ENCODE measurements at places on chromosomes 13 and 19. TPM values are rescaled to one million over a fixed set of nuclear protein-coding genes. Genes with fewer than 3 reads are reported as not detected.

DNA sequence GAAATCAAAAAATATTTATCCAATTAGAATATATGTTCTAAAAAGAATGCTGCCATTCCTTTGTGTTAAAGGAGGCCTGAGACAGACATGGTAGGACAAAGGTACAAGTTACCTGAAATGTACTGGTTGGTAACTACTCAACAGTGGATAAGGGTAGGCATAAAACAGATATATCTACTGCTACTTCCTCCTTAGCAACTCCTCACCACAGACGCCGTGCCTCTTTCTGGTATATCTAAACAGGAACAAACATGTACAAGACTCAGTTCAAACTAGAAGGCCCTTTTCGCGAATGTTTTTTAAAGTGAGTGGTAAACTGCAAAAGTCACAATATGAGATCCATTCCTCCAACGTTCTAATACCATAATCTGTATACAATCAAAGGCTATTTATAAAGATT lies 86.9 kb downstream of the TBC1D4 start:
- DNase-seq = no peak

- DNase-seq = peak; percentile 66
Measured at GRCh38 chr19:39514840-39515550, at the start of gene SELENOV. SELENOV (plus strand) TSS chr19:39515139; CDS start chr19:39515213, 74 bp downstream.

The TGDS gene
- 13.3 TPM for total RNA-seq

DNA sequence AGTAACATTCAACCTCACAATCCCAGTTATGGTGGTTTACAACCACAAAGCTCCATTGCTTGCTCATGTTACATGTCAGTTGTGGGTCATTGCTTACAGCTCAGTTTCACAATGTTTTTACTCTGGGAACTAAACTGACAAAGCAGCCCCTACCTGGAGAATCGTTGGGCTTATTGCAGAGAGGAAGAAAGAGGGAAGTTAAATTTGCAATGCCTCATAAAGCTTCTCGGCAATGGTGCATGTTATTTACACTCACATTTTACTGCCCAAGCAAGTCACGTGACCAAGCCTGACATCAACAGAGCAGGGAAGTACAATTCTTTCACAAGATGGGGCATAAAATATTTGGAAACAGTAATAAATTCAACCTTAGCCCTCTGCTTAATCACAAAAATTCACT lies 441.6 kb downstream of the TDRD3 start:
- no peak for DNase-seq

- peak; percentile 66 for DNase-seq
Measured at GRCh38 chr19:18648973-18649315, 12.1 kb downstream of the KLHL26 start.

GRCh38 chr13:42699912-42700311 lies 81.5 kb upstream of the FAM216B start:
- DNase-seq = no peak

- peak; percentile 23 for DNase-seq
Measured at GRCh38 chr19:8697671-8698432, 743 bp downstream of the ACTL9 start.

GRCh38 chr19:18493440-18494266 lies 28.2 kb downstream of the ELL start:
- DNase-seq = peak; percentile 71

GRCh38 chr13:50529154-50529882 lies 314.2 kb downstream of the DLEU7 start:
- DNase-seq = peak; percentile 93

The ANKRD24 gene
- 0.72 TPM for total RNA-seq

- DNase-seq = no peak
Measured at GRCh38 chr19:41872775-41873647, 4.1 kb upstream of the CD79A start.

The ATXN8OS gene
- total RNA-seq = not detected

The APOC4 gene
- not detected for total RNA-seq

The LRRC63 gene
- not detected for total RNA-seq

The IQCN gene
- total RNA-seq = 3.5 TPM

GRCh38 chr13:31947105-31947504 lies 84.5 kb upstream of the FRY start:
- no peak for DNase-seq

The ARMC6 gene
- 30.9 TPM for total RNA-seq

- DNase-seq = no peak
Measured at GRCh38 chr13:68998056-68998455, 1109.6 kb upstream of the ATXN8OS start.

The SYNGR4 gene
- not detected for total RNA-seq

DNA sequence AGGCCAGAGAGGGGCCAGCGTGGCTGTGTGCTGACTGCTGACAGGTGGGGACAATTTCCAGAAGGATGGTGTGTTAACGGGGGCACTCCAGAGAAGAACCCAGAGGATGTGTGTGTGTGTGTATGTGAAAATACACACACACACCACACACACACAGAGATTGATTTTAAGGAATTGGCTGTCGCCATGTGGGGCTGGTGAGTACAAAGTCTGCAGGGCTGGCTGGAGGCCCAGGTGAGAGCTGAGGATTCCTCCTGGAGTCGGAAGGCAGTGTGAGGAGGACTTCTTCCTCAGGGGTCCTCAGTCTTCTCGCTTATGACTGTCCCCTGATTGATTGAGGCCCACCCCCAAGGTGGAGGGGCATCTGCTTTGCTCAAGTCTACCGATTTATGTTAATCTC lies 7.6 kb upstream of the GJB6 start:
- no peak for DNase-seq

GRCh38 chr13:91155512-91156114 lies 191.9 kb upstream of the MIR17HG start:
- DNase-seq = no peak

The TNFSF9 gene
- 12.7 TPM for total RNA-seq

DNA sequence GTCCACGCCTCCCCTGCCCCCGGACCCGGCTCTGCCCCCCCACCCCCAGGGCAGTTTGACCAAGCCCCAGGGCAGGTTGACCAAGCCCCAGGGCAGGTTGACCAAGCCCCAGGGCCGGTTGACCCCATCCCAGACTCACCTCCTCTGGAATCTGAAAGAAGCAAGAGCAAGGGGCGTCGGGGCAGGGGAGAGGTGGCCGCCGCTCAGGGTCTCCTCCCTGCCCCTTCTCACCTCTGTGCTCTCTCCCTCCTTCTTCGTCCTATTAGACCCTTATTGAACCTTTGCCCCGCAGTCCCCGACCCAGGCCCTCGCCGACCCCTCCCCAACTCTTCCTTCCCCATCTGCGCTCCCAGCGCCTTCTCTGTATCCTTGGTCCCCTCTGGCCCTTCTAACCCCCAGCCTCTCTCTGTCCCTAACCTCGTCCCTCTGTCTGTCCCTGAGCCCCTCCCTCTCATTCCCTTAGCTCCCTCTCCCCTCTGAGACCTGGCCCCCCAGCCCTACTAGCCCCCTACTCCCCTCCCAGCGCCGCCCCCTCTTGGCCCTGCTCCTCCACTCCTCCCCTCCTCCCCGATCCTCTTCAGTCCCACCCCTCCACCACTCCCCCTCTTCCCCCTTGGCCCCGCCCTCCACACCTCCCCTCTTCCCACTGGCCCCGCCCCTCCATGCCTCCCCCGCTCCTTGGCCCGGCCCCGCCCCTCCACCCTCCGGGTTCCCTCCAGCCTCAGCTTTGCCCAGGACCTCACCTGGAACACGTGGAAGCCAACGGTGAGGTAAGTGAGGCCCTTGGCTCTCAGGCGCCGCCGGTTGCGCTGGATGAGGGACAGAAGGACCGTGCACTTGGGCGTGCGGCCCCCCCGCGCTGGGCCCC lies 7.6 kb downstream of the CAPN12 start:
- DNase-seq = peak; percentile 88

DNA sequence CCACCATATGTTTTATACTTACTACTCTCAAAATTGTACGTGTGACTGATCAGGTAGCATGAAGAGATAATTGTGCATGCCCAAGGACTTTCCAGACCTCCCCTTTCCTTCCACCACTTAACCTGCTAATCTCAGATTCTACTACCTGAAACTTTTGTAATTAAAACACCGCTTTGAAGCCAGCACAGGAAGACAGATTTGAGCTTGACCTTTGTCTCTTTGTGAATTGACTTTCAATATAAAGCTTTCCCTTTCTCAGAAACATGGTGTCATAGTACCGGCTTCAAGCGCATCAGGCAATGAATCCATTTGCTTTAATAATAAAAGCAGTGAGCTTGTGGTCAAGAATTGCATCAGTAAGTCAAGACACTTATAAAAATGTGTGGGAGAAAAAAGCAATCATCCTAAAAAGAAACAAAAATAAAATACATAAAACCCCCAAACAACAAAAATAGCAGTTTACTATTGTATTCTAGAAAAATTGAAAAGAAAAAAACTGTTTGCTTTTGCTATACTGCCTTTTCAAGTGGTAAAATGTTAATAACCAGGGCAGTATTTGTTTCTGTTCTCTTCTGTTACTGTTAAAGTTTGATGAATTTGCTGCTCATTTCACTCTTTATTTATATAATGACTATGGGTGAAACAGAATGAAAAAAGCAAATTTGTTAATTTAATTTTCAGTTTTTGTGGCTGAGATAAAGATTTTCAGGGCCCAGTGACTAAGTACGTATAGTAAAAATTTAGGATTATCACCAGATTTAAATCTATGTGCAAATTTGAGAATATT lies 2075.3 kb downstream of the PCDH9 start:
- no peak for DNase-seq

The IGLON5 gene
- total RNA-seq = not detected

DNA sequence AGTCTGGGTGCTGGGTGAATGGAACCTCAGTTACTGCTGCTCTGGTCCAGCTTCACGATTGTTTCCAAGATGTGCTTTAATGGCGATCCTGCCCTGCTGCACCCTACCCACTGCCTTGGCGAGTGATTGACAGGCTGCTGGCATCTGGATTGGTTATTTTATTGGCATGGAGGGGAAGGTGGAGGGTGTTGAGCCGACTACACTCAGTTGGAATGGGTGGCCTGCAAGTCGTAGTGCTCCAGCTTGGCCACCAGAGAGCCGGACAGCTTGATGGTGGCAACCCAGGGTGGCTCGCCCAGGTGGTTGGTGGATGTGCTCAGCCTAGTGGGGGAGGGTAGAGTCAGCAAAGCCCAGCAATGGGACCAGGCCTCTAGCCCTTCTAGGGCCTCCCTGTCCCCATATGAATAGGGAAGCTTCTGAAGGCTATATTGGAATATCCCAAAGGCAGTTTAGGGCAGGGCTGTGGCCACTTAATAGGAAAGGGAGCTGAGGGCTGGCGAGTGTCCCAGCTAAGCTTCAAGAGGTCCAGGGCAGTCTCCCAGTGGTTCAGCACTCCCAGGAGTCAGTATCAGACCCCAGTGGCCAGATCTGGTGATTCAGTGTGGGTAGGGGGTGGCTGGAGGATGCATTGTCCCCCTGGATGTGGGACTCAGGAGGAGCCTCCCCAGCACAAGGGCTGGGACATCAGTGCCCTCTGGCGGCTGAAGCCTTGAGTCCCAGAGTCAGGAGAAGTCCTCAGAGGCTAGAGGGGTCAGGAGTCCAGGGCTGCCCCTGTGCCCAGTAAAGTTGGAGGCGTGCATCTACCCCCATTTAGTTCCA lies 3.4 kb downstream of the GGN start:
- DNase-seq = peak; percentile 87

The CEACAM3 gene
- total RNA-seq = not detected

- DNase-seq = no peak
Measured at GRCh38 chr13:30572859-30573275, 44.9 kb upstream of the USPL1 start.

The NEK3 gene
- 8.0 TPM for total RNA-seq

GRCh38 chr13:40148742-40149141 lies 493.3 kb downstream of the COG6 start:
- DNase-seq = no peak

The MUC16 gene
- total RNA-seq = not detected

DNA sequence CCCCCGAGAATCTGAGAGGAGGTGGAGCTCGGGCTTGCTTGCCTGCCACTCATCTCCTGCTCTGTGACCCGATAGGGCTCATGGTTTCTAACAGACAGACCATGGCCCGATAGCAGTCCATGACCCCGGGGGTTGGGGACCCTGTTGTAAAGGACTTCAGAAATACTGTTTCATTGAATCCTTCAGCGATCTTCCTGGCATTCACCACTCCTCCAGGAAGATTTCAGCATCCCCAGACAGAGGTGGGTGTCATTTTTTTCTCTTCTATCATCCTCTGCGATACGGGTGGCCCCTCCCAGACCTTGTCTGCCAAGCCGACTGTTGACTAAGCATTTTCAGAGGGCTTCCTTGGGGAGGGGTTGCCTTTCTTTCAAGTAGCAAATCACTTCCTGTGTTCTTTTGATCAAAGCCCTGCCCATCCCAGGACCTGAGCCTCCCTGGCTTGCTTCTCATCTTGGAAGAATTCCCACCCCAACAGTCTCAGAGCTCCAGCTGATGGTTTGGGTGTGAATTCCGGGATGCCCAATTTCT lies 1.7 kb downstream of the MYO1F start:
- peak; percentile 82 for DNase-seq

GRCh38 chr13:24249624-24250023 lies 59.8 kb upstream of the C1QTNF9 start:
- DNase-seq = no peak

The LIN37 gene
- total RNA-seq = 13.6 TPM

GRCh38 chr13:49810567-49811526 lies 18.4 kb upstream of the KPNA3 start:
- no peak for DNase-seq

- DNase-seq = no peak
Measured at GRCh38 chr19:57946316-57946715, 1.2 kb downstream of the ZNF256 start.

- DNase-seq = peak; percentile 88
Measured at GRCh38 chr19:543910-544608, at the start of gene GZMM. GZMM (plus strand) TSS chr19:544053; CDS start chr19:544072, 19 bp downstream.

DNA sequence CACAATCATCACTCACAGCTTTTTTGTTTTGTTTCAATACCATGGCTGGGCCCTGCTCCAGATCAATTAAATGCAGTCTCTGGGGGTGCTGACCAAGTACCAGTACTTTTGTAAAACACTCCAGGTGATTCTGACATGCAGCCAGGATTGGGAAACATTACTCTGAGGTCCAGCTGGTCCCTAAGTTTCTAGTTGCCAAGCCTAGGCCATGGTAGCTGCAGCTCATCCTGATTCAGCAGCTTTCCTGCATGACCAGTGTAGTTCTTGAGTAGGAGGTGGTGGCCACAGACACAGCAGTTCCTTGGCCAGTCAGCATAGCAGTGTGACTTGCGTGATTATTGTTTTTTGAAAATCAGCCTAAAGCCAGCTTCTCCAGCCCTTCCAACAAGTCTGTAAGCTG lies 859.1 kb downstream of the DIAPH3 start:
- no peak for DNase-seq

- DNase-seq = no peak
Measured at GRCh38 chr13:29746148-29746677, 104.2 kb downstream of the UBL3 start.

GRCh38 chr13:74289861-74290773 lies 155.9 kb upstream of the KLF12 start:
- peak; percentile 68 for DNase-seq

GRCh38 chr13:88429862-88430261 lies 758.7 kb downstream of the SLITRK5 start:
- DNase-seq = no peak

DNA sequence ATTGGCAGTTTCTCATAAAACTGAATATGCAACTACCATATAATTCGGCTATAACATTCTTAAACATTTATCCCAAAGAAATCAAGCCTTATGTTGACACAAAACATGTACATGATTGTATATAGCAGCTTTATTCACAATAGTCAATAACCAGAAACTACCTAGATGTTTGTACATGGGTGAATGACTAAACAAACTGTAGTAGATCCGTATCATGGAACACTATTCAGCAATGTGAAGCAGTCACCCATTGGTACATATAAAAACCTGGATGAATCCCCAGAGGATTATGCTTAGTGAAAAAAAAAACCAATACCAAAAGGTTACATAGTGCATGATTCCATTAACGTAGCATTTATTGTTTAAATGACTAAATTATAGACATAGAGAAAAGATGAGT lies 471.7 kb upstream of the KLHL1 start:
- DNase-seq = no peak

GRCh38 chr13:50419896-50420295 lies 404.7 kb downstream of the KCNRG start:
- DNase-seq = no peak
